ENCODE measurements at places on chromosomes 1 and 21.

DNA sequence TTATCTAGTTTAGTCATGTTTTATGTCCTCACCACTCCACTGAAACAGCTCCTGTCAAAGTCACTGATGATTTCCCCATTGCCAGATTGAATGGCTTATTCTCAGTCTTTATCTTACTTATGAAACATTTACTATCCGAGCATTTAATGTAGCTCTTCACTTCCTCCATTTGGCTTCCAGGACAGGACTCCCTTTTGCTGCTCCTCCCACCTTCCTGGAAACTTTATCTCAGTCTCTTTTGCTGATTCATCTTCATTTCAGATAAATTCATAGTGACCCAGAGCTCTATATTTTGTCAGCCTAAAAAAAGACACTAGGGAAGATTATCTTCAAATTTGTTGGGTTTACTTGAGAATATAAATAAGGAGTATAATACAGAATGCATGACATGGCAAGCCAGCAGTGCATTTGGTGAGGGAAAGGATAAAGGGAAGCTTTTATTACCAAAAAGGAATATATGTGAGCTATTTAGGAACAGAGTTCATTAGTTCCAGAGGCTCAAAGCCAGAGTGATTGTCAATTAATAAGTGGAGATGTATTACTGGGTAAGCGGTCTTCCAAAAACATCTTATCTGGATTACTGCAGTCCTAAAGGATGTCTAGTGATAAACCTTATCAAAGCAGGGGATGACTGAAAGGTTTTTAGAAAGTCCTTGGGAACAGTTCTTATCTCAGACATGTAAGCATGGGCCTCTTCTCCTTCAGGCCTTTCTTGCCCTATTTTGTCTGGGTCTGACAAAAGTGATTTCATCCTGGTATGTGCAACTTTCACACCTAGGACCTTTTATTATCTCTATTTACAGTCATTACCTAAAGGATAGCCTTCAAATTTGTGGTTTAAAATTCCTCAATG lies 25.6 kb downstream of the IL23R start:
- no peak for DNase-seq

DNA sequence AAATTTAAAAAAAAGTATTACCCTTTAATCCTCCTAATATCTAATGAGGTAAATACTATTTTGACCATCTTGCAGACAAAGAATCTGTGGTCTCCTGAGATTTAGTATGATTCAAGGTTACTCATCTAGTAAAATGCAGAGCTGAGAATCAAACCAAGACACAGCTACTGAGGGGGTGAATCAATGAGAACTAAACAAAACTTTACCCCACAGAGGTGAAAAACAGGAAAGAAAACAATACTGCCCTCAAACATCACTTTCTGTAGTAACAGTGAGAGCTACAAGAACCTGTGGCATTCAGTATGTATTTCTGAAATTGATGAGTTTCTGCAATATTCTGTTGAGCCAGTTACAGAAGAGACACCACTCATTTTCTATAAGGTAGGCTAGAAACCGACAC lies 85.1 kb downstream of the JAK1 start:
- no peak for DNase-seq

GRCh38 chr1:117567435-117567834 lies 38.4 kb upstream of the TENT5C start:
- DNase-seq = no peak

DNA sequence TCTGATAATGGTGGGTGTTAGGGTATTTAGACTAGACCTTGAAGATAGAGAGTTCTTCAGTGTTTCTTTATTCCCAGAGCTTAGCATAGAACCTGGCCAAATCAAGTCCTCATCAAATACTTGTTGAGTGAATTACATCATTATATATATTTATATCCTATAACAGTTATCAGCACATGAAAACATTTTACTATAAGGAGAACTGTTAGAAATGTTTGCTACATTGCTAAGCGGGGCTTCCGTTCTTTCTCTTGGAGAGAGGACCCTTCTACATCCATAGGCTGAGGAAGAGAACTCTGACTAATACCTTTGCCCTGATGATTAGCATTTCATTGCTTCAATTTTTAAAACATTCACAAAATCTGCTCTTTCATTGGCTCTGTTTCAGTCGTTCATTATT lies 66.5 kb upstream of the NBL1 start:
- no peak for DNase-seq

GRCh38 chr1:116698244-116698595 lies 30.7 kb upstream of the IGSF3 start:
- DNase-seq = no peak

DNA sequence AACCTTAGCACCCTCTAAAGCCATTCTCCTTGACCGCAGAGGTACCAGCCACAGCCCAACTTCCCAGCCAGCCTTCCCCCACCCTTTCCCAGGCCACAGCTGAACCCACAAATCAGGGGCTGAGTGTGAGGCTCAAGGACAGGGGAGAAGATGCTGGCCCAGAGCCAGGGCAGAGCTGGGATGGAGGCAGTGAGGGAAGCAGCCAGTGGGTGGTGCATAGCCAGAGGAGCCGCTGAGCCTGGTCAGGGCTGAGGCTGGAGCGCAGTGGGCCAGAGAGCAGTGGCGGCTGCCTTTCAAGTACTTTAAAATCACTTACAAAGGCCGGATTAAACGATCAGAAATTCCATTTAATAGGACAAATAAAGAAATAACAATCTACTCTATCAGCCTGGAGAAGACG lies 36.3 kb downstream of the DMAP1 start:
- DNase-seq = no peak

- no peak for DNase-seq
Measured at GRCh38 chr1:32869923-32870614, 643 bp downstream of the FNDC5 start.

DNA sequence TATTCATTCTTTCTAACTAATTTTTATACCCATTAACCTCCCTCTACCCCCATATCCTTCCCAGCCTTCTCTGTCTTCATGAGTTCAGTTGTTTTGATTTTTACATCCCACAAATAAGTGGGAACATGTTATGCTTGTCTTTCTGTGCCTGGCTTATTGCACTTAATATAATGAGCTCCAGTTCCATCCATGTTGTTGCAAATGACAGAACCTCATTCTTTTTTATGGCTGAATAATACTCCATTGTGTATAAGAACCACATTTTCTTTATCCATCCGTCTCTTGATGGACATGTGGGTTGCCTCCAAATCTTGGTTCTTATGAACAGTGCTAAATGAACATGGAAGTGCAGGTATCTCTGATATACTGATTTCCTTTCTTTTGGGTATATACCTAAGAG lies 21.5 kb downstream of the AGPAT3 start:
- DNase-seq = no peak

DNA sequence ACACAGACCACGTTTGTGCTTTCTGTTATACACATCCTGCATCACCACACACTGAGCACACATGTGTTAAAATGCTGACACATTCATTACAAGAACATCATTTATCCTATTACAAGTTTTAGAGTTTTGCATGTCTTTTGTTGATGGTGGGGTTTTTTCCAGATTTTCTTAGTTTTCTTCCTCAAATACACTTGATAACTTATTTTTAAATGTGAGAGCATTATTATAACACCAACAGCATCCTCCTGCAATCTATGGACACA lies 67.3 kb downstream of the TGFBR3 start:
- DNase-seq = no peak
